Stimulated activated CD8-positive, alpha-beta memory T cell treated with anti-CD3 and anti-CD28 coated beads, Interleukin-4, amount 100 ng/mL, for 1 hour (primary cell): ENCODE measurements at places on chromosomes 1 and 21.

- DNase-seq, result no peak
Observed at GRCh38 chr1:155326020-155326526, 5.4 kb downstream of the RUSC1 start.

DNA sequence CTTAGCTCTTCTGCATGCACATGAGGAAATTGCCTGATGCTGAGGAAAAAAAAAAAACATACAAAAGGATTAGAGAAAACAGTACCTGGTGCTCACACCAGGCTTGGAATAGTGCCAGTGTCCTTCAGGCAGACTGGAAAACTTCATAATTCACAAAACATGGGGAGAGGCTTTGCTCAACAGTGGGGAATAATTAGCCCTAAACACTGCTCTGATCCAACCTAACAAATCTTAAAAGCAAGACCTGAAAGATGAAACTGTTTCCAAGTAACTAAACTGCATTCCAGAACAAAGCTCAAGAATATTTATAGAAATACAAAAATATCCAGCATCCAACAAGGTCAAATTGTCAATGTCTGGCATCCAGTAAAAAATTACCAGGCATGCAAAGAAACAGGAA lies 124.8 kb downstream of the AK5 start:
- no peak for DNase-seq

DNA sequence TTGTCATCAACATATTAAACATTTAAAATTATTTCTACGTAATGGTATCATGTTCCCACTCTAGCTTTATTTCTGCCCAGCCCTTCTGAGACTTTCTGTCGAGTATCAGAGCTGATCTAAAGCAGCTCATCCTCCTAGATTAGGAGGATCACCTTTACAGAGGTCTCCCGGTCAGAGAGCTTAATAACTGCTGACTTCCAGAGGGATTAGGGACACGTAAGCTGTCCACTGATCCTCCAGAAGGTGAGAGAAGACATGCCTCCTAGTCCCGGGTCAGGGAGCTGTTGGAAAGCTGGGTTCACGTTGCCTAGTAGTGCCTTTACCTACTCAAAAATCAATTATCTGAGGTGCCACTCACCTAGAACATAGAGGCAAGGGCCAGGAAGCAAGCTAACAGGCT lies 31.2 kb upstream of the NADK start:
- no peak for DNase-seq

DNA sequence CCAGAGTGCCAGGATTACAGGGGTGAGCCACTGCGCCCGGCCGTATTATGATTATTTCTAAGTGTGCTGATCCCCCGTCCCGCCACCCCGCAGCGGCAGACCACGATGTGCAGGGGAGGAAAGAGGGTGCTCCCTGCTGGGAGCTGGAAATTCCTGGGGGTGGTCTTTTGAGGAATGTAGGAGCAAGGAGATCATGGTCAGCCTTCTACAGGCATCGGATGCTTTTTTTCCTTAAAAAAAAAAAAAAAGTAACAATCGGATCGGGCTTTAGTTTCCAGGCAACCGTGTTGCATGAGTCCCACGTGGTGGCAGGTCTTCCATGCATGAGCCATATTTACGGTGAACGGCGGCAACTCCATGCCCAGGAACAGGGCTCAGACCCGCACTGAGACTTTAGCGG lies 74.2 kb upstream of the COX20 start:
- DNase-seq, result no peak

DNA sequence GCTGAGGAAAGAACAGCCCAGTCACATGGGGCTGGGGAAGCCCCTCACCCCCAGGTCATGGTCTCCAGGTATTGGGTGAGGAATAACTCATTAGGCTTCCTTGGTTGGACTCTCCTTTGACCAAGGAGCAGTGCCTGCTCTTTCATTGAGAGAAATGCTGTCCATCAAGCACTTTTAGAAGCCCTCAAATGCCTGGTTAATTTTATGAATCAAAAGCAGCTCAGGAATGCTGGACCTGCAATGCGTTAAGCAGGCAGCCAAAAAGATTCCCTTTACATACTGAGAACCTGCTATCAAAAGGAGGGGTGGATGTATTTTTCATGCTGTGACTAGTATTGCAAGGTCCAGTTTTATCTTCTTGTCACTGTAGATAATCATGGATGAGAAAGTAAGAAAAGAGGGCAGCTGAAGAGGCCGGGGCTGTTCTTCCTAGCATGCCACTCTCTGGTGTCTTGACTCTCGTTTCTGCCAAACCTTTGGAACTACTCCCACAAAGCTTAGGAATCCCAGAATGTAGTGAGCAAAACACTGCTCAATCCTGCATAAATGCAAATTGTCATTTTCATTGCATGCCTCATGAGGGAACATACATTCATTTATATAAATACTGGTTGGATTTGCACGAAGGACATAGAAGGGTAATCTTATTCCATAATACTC lies 2.1 kb upstream of the CD58 start:
- no peak for DNase-seq

DNA sequence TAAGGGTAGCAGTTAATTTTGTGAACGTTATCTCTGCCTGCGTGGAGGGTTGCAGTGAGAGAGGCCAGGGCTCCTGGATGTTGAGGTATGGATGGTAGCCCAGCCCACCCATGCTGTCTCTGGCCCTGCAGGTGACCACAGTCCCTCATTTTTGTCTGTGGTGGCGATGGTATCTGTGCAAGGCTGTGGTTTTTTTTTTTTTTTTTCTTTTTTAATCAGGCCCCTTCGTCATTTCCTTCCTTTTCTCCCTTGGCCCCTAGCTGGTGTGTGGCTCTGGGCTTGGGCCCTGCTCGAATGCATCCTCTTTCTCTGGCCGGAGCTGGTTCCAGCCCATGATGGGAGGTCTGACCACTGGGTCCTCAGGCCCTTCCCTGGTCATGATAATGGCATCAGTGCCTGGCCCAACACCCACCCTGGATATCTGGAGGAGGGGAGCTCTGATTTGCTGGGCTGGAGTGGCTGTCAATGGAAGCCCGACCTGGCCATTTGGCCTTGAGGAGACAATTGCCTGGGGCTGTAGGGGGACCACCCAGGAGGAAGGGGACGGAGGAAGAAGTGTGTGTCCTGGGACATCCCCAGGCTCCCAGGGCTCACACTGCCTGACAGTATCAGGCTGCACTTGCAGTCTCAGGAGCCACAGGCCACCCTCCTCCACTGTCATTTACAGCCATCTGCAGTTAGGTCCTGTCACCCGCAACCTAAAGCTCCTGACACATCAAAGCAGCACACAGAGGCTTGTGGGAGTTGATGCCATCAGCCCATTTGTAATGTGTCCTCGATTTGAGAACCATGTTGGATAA lies 8.1 kb upstream of the RNF187 start:
- no peak for DNase-seq

DNA sequence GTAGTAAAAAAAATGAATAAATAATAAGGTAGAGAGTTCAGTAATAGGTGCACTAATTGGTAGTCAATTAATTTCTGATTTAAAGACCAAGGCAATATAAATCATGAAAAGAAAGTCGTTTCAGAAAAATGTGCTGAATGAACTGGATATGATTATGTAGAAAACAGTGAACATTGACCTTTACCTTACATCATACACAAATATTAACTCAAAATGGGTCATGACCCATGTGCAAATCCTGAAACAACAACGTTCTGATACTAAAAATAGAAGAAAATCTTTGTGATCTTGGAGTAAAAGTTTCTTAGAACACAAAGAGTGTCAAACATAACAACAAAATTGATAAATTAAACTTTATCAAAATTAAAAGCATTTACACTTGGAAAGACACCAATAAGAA lies 39.1 kb downstream of the COL11A1 start:
- no peak for DNase-seq

- no peak for DNase-seq
Observed at GRCh38 chr1:170770254-170770653, 106.3 kb downstream of the PRRX1 start.

DNA sequence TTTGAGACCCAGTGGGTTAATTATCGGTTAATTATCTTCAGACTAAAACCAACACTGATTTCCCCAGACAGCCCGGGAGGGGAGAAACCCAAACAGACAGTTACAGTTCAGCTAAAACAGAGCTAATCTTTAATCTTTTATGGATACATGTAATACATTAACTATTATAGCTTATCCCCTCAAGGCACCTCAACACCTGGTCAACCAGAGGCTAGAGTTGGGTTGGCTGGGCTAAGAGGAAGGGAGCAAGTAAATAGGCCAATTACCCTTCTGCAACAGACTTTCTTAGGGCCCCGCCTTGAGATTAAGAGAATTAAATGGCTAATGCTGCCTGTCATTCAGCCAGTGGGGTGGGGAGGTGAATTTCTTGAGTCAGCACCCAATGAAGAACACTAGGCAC lies 6.6 kb upstream of the MED18 start:
- no peak for DNase-seq

DNA sequence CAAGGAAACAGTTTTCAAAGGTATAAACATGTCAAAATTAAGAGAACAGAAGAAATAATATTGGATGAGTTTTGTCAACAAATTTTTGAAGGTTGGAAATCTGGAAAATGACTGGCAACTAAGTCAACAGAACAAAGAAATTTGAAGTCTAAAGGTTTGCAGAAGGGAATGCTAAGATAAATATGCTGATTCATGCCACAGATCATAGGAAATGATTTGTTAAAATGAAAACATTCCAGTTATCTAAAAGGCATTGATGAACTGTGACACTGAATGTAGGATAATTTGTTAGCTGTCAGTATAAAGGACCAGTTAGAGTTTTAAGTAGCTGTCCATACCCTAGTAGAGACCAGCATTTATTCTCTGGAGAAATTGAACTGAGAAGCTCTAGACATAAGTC lies 157.9 kb upstream of the CHRM3 start:
- no peak for DNase-seq

GRCh38 chr1:154749078-154749760 lies 120.9 kb downstream of the KCNN3 start:
- DNase-seq, result no peak

GRCh38 chr1:241101622-241102021 lies 255.4 kb downstream of the RGS7 start:
- no peak for DNase-seq

DNA sequence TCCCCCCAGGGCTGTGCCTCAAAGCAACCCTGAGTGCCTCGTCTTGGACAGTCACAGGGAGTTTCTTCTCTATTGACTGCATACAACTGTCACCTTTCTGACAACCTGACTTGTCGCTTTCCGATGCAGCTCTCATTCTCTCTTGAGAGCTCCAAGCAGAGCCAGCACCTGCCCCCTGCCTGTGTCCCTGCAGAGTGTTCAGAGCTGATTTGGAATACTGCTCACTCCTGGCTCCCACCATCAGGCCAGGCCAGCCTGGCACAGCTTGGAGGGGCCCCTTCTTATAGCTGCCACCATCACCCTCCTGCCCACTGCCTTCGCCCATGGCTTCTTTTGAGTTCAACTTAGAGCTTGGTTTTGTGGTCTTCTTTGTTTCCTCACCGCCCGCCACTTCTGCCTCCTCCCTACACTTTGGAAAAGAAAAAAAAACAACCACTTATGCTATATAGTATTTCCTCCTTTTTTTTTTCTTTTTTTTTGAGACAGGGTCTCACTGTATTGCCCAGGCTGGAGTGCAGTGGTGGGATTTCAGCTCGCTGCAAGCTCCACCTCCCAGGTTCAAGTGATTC lies 12.3 kb downstream of the NCF2 start:
- no peak for DNase-seq

GRCh38 chr1:161390559-161390858 lies 22.8 kb upstream of the CFAP126 start:
- no peak for DNase-seq

DNA sequence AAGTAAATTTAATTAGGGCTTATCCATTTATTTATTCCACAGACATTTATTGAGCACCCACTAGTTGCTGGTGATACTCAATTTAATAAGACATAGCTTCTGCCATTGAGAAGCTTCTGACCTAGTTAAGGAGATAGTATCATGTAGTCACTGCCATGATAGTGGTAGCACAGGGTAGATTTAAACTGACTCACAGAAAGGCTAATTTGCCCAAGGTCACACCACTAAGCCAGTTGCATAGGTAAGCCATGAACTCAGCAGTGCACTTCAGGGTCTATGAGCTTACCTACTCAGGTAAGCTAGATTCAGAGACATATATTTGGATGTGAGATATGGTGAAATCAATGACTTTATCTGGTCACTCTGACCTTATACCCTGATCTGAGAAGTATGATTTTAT lies 168.4 kb downstream of the TNFSF18 start:
- no peak for DNase-seq

- DNase-seq, result no peak
Observed at GRCh38 chr1:13929313-13929712, 229.3 kb downstream of the PRDM2 start.

- no peak for DNase-seq
Observed at GRCh38 chr1:46184920-46185658, 8.8 kb upstream of the P3R3URF start.
